Stimulated activated CD8-positive, alpha-beta memory T cell treated with anti-CD3 and anti-CD28 coated beads, Interleukin-15, amount 100 ng/mL, for 48 hours (primary cell): ENCODE measurements at places on chromosomes 3 and 15.

- DNase-seq, result no peak
Observed at GRCh38 chr3:7787871-7788828, 713.5 kb upstream of the LMCD1 start.

DNA sequence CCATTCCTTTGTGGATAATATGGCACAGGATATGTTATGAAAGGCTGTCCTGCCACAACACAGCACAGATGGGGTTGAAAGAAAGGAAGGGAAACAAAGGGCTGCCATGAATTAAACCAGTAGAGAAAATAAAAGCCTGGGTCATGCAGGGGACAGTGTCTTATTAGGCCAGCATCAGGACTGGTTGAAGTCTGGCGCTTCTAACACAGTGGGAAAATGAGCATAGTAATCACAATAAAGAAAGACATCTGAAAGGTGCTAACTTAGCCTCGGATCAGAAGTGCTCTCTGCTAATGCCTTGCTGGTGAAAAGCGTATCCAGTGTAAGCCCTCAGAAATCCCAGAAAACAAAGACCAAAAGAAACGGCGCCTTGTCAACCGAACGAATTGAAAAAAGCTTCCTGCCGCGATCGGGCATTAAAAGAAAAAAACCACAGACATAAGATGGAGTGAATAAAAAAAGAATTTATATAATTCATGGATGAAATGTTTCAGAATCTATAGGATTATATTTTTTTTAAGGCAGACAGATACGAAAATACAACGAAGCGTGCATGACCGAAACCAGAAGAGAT lies 566 bp upstream of the MKRN3 start:
- DNase-seq, result no peak

DNA sequence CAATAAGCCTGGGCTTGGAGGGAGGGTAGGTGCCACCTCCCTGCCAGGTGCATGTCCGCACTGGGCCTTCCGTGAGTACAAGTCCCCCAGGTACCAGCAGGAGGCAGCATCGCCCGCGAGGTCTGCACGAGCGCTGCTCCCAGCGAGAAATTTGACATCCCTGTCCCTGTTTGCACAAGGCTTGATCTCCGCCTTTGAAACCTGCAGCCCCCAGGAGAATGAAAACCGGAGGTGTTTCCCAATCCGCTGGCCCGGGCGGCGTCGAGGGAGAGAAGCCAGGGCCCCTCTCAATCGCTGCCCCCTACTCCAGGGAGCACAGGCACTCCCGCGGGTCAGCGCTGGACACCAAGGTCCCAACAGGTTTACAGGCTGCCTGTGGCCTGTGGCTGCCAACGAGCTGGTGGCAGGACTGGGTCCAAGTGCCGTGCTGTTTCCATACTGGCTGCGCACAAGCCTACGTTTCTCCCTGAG lies 961 bp downstream of the HAPLN3 start:
- DNase-seq, result peak; percentile 74

DNA sequence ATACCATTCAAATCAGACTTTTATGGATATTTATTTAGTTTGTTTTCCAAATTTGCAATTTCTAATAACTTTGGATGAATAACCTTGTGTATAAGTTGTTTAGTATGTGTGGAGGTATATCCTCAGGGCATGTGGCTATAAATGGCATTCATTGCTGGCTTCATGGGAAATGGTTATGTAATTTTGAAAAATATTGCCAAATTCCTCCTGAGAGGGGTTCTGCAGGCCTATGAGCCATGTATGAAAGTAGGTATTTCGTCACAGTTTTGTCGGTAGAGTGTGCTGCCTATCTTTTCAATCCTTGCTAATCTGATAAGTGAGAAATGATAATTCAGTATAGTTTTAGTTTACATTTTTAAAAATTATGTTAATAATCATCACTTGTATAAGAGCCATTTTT lies 256.4 kb upstream of the ZNF385D start:
- no peak for DNase-seq

- no peak for DNase-seq
Observed at GRCh38 chr3:191762323-191762960, 301.5 kb downstream of the PYDC2 start.

DNA sequence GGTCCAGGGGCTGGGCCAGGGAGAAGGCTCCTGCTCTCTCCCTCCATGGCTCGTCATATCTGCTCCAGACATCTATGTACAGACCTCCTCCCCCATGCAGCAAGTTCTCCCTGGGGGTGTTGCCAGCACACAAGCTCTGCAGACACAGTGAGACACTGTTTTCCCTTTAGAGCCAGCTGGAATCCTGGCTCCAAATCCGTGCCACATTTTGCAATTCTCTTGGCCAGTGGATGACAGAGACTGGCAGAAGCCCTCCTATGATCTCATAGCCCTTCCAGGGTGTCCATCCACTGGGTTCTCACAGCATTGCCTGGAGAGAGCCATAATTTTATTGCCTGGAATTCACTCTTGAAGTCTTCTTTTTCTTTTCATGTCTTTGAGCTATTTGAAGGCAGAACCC lies 203.9 kb downstream of the TLE3 start:
- no peak for DNase-seq

DNA sequence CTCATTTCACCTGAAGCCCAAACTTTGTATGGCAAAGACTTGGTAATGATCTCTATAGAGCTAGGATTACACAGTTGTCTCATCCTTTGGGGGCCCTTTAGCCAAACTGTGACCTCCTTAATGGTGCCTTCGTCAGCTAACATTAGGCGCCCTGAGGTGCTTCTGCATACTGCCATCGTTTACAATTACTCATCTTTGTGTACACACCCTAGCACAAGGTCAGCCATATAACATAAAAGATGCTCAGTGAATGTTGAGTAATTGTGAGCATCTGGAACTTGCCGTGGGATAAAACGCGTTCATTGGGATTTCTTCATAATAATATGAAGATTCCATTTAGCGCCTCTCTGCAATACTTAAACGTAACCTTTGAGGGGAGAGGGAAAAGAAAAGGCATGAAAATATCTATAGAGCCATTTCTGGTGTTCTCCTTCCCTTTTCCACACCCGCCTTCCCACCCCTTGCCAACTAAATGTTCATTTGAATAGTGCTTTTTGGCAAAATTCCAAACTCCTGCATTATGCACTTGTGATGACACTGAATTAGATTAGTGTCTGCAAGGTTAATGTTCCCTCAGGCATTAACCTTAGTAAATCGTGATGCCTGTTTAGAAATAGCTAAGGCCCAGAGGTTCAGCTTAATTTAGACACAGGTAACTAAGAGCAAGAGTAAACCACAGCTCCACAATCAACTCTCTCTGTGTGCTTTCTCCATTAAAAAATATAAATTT lies 990 bp upstream of the ZNF148 start:
- DNase-seq, result no peak

DNA sequence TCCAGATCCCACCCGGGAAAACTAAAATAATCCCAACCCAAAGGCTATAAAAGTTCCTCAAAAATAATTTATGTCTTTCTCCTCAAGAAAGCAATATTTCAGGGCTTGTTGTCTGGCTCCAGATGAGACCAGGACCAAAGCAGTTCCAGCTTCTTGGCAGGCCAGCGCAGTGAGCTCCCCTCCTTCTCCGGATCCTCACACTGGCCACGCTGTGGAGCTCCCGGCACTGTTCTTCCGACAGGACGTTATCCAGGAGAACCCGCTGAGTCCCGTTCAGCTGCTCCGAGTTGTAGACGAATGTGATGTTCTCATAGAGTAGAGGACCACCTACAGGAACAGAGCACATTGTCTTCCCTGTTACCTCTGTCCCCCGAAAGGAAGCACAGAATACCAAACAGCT lies 146.3 kb downstream of the P3H2 start:
- DNase-seq, result no peak

DNA sequence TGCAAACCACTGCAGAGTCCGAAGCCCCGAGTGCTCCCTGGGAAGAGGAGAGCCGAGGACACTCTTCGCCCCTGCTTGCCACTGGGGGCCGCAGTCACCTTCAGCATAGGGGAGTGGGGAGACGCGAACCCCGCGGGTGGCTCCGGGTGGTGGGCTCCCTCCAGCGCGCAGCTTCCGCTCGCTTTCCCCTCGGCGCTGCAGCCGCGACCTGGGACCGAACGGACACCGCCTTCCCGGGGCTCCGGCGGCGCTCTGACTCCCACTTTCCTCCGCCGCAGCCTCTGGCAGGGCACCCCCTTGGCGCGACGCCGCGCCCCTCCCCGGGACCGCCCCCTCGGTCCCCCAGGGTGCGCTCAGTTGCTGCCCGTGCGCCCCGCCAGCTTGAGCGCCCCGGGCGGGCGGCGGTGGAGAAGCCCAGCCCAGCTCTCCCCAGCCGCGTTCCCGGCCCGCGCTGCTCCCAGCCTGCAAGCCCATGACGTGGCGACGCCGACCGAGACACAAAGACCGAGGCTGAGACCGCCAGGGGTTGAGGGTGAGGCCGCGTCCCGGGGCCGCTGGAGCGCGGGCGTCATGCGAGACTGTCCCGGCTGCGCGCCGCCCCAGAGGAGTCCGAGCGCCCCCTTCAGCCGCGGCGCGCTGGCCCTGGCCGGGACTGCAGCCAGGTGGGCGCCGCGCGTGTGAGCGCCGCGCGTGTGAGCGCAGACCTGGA lies at the start of gene MINAR1:
TSS of gene MINAR1 (plus strand) at position 701 of the 709 bp plus-strand sequence. CDS start 23,812 bp downstream, outside the sequence.
- no peak for DNase-seq

DNA sequence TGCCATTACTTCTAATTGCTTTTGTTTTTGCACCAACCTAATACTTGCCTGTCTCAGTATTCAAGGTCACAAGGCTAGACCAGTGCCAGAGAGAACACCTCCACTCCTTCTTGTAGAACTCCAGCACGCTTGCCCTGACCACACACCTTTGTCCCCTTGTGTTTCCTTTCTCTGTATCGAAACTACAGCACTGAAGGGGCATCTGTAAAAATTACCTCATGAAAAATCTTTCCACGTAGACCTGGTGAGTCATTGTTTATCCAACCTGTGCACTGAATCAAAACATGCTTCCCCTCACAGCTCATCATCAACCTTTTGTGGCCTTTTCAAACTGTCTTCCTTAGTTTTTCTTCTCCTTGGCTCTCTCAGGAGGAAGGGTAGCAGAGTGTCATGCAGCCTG lies 259.5 kb downstream of the THRB start:
- no peak for DNase-seq

DNA sequence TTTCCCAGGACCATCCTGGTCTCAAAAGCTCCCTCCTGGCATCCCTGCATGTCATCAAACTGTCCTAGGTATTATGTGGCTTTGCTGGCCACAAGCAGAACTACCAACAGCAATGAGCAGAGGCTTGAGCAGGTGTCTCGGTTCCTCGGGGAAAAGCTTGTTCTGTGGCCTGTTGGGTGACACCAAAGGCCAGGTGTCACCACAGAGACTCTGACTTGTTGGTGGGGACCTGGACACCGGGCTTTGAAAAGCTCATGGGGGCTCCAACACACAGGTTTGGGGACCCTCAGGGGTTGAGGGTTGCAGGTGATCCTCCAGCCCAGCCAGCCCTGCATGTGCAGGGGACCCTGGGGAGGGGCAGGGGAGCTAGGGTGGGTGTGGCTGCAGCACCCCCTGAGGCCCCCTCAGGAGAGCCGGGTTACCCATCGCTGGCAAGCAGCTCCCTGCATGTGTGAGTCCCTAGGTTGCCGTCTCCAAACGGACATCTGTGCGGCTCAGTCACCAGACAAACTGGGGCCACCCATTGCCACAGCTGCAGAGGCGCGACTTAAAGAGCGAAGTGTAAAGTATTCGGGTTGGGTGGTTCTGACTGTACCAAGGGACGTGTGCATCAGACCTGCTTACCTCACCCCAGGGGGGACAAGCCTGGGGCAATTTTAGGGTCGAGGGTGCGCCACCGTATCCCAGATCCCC lies 140.1 kb downstream of the CHSY1 start:
- no peak for DNase-seq
